GM04503 (cell line): ENCODE measurements at places on chromosomes 3 and 15.

GRCh38 chr3:72237679-72238009 lies 452.7 kb upstream of the PROK2 start:
- no peak for DNase-seq

GRCh38 chr15:78616506-78616905 lies 4.3 kb downstream of the CHRNA3 start:
- no peak for DNase-seq

DNA sequence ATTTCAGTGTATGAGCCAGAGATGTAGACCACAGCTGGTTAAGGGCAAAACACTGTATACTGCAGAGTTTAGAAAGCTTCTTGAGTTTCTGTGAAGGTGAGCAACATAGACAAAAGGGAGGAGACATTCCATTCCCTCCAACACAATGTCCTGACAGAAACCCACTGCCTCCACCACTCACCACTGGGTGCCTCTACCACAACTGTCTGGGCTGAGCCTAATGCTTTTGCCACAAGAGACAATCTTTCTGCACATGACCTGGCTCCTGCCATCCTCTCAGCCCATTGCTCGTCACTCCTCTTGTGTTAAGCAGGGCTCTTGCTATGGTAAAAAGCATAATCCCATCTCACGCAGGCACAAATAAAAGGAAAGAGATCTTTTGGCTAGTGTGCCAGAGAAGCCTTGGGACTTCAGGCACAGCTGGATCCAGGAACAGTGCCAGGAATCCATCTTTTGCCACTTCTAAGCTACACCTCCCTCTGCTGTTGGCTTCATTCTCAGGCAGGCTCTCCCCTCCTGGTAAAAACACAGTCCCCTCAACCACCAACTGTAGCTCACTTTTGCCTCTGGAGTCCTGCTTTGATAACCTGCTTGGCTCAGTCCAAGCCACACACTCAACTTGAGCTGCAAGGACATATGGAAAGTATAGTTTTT lies 140.6 kb upstream of the PRR20G start:
- DNase-seq, result no peak

DNA sequence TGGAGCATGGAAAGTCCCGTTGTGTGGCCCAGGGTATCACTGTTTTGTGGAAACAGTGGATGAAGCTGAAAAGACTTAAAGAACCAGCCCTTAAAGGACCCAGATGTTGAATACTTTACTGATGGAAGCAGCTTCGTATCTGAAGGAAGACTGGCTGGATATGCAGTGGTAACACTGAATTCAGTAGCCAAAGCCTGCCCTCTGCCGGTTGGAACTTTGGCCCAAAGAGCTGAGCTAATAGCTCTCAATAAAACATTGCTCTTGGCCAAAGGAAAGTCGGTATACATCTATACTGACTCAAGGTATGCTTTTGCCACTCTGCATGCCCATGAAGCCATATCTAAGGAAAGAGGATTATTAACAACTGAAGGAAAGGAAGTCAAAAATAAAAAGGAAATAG lies 885.4 kb downstream of the PDCD6IP start:
- peak; percentile 3 for DNase-seq

- DNase-seq, result no peak
Observed at GRCh38 chr3:124014366-124014942, 22.5 kb upstream of the ROPN1 start.

GRCh38 chr15:33136353-33136752 lies 58.2 kb downstream of the FMN1 start:
- no peak for DNase-seq

GRCh38 chr15:89947385-89947784 lies 34.6 kb upstream of the ARPIN start:
- DNase-seq, result no peak
